ENCODE measurements at places on chromosomes 5 and 9.

DNA sequence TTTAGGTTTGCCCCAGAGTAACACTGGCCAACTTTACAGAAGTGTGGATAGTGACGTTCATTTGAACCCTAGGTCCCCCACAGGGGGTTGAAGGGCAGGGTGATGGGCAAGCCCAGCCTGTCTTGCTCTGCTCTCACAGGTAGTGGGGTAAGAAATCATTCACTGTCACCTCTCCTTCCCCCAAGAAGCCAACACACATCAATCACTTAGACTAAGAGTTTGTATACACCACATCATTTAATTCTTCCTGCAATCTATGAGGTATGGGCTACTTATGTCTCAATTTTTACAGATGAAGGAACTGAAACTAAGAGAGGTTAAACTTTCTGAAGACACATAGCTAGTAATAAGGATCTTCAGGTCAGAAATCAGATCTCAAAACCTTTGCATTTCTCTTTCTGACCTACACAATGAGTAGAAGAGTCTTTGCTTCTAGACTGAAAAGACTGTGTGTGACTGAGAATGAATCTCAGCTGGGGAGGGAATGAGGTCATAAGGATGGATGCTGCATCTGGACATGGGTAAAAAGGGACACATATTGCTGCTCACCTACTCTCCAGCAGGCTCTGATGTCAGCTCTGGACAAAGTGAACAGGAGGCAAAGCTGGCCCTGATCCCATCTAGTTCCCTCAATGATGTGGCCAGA, 81.0 kb upstream of the EQTN start:
- no peak overlapping the region for H3K27ac ChIP-seq
- H3K36me3 ChIP-seq, result no peaks in the 10 kb centered on the region
- no peak overlapping the region for H3K4me3 ChIP-seq
- no peaks in the 10 kb centered on the region for H3K27me3 ChIP-seq
- H3K4me1 ChIP-seq, result no peaks in the 10 kb centered on the region

GRCh38 chr5:158856291-158856690, 243.4 kb downstream of the EBF1 start:
- DNase-seq, result no peak
- H3K27me3 ChIP-seq, result no peaks in the 10 kb centered on the region
- no peak overlapping the region for H3K27ac ChIP-seq
- H3K4me3 ChIP-seq, result no peak overlapping the region
- no peaks in the 10 kb centered on the region for H3K4me1 ChIP-seq

- peaks cover 2% of the 10 kb centered on the region for H3K4me1 ChIP-seq
- no peak overlapping the region for H3K27ac ChIP-seq
Measured at GRCh38 chr5:112628214-112628980, 109.3 kb upstream of the APC start.

- no peak overlapping the region for H3K27ac ChIP-seq
- peaks cover 93% of the 10 kb centered on the region for H3K27me3 ChIP-seq
- DNase-seq, result no peak
- H3K4me3 ChIP-seq, result peak overlapping the region; percentile 26
Measured at GRCh38 chr5:135535420-135535819, 344 bp downstream of the NEUROG1 start.

DNA sequence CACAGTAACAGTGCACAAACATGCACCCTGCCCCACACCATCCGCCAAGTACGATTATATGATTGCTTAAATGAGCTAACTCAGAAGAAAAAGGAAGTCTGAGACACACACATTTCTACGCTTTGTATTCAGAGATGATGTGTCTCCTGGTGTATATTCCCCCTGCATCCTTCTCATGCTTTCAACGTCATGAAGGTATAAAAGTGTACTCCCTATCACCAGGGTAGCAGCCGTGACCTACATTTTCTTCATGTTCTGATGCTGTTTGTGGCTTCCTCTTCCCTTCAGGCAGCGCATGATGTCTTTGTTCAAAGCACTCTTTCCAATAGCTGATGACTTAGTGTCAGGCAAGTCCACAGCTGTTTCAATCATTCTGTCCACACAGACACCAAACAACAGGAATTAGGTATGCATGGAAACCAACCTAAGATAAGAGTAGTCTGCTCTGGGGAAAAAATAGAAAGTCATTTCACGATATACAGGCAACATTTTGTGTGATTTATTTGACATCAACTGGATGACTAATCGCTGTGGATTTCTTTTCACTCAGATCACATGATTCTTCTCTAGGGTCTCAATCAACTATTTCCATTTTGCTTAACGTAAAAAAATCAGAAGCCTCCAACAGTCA, 269.4 kb upstream of the PTGER4 start:
- no peak overlapping the region for H3K27ac ChIP-seq
- H3K36me3 ChIP-seq, result no peaks in the 10 kb centered on the region
- H3K4me3 ChIP-seq, result no peak overlapping the region
- no peaks in the 10 kb centered on the region for H3K27me3 ChIP-seq
- no peak for DNase-seq

Data from H1 (cell line).